ENCODE measurements at places on chromosomes 12 and 14.

DNA sequence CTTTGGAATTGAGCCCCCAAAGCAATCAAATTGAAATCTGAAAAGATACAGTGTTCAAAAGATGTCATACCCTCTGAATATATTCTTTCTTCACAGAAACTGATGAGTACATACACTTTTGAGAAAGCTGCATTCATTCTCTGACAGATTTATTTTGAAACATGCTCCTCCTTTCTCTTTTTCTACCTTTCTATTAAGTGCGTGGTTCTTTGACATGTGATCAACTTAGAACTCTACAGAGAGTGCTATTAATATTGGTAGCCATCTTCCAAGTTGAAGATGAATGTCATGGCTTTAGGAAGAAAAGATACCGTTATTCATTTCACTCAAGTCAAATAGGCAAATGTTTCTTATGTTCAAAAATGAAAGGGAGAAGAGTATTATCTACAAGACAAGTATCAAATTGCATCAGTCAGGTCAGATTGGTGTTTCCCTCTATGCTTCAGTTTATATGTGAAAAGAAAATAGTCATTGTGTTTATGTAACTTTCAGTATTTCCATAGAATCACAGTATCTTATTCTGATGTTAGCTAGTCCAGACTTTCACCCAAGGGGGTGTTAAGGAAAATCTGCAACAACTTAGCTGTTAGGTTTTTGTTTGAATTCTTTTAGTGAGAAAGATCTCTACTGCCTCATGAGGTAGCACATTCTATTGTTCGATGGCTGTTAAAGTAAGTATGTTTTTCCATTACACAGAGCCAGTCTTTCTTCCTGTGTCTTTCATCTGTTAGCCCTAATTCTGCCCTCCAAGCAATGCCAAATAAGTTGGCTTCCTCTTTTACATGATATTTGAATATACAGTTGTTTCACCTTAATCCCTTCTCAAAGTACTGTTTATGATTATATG, 55.4 kb upstream of the GARIN2 start:
- DNase-seq: no peak

- DNase-seq: peak; percentile 67
Observed at GRCh38 chr12:65084579-65084978, 36.5 kb downstream of the WIF1 start.

- DNase-seq: no peak
Observed at GRCh38 chr12:91877456-91878235, 268.0 kb downstream of the BTG1 start.

DNA sequence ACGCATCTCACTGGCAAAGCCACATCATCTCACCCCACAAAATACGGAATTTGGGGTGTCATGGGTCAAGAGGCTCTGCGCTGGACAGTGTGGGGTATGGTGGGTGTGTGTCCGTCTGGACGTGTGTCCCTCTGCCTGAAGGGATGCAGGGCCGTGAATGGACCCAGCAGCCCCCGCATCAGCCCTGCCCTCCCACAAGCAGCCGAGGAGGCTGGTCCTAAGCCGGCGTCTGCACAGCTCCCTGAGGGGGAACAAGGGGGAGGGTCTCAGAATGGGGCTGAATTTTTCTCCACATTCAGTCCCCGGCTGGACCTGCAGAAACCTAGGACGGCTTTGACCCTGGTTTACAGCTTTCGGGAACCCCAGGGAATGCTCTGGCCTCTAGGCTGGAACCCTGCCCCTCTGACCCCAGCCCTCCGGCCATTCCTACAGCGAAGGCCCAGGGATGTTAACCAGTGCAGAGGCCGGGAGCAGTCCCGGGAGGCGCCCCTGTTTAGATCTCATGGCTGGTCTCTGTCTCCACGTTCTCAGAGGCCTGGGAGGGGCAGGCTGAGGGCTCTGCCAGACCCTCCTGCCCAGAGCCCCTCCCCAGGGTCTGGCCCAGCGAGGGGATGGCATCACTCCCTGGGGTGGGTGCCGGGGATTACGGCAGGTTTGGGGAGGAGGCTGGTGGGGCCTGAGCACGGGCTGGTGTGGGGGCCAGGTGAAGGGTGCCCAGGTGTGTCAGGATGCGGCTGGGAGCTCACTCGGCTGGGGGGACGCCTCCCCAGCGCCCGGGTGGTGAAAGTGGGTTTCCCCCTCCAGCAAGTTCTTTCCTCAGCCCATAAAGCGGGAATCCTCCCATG, 156.5 kb upstream of the C14orf180 start:
- peak; percentile 48 for DNase-seq

DNA sequence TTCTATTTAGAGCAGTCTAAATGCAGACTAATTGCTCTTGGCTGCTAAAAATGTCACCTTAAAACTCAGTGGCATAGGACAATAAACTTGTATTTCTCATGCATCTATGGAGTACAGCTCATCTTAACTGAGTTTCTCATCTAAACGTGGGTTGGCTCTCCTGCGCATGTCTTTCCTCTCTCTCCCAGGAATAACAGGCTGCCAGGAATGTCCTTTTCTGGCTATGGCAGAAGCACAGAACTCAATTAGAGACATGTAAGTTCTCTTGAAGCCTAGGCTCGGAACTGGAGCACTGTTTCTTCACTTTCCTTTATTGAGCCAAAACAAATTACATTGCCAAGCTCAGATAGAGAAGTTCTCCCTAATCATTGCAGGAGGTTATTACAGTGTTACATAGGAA, 722.3 kb upstream of the FLRT2 start:
- no peak for DNase-seq

Measured in islet precursor cell (in vitro differentiated cells).